ENCODE measurements at places on chromosomes 3 and 15.

DNA sequence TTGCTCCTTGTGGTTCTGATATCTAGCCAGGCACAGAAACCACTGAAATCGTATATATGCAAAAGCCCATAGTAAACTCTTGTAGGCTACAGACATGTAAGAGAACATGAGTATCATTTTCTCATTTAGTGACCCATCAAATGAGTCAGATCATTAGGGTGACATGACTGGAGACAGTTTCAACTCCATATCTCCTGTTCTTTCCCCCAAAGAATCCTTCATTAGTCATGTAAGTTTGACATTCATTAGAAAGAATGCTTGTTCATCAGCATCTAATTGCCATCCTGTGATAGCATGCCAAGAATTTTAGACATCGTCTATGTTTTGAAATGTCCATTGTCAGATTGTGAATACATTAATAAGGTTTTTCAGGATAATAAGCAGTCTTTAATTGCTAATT is 264.9 kb upstream of the TPM1 start:
- no peak for DNase-seq

GRCh38 chr3:119613201-119613600 is 15.5 kb downstream of the PLA1A start:
- no peak for DNase-seq

- DNase-seq, result no peak
Measured at GRCh38 chr15:77717333-77717990, 84.8 kb upstream of the LINGO1 start.

DNA sequence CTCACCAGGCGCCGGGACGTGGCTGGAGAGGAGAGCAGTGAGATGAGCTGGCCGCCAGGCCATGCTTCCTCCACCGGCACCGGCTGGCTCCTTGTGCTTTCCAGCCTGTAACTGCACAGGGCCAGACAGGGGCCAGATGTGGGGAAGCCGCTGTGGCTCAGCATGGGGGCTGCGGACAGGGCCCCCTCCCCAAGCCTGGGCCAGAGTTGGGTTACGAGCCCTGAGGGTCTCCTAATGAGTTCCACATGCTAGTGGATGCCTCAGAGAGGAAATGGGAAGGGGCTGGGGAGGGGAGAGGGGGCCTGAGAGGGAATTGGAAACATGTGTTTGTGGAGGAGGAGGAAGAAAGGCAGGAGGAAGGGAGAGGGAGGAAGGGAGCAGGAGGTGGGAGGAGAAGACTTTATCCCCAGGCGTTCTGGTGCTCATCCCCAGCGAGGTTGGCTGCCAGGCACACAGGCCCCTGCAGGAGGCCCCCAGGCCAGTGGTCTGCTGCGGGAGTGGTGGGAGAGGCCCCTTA is 11.7 kb upstream of the DUSP7 start:
- no peak for DNase-seq

- no peak for DNase-seq
Measured at GRCh38 chr3:112017091-112017490, 17.4 kb upstream of the TMPRSS7 start.

GRCh38 chr15:95085056-95085455 is 853.7 kb downstream of the MCTP2 start:
- DNase-seq, result no peak

GRCh38 chr3:141152801-141153678 is 78.6 kb upstream of the PXYLP1 start:
- no peak for DNase-seq

DNA sequence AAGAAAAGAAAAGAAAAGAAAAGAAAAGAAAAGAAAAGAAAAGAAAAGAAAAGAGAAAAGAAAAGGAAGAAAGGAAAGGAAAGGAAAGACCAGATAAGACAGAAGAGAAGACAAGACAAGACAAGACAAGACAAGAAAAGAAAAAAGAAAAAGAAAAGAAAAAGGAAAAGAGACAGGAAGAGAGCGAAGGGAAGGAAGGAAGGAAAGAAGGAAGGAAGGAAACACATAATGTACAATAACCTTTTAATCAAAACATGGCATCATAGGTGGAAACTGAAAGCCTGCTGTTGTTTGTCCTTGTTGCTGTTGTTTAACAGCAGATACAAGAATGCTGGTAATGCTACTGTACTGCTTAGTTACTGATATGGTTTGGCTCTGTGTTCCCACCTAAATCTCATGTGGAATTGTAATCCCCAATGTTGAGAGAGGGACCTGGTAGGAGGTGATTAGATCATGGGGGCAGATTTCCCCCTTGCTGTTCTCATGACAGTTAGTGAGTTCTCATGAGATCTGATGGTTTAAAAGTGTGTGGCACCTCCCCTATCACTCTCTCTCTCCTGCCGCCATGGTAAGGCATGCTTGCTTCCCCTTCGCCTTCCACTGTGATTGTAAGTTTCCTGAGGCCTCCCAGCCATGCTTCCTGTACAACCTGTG is 67.3 kb downstream of the MCF2L2 start:
- DNase-seq, result no peak

- DNase-seq, result no peak
Measured at GRCh38 chr3:45011756-45012508, 14.2 kb upstream of the CLEC3B start.

DNA sequence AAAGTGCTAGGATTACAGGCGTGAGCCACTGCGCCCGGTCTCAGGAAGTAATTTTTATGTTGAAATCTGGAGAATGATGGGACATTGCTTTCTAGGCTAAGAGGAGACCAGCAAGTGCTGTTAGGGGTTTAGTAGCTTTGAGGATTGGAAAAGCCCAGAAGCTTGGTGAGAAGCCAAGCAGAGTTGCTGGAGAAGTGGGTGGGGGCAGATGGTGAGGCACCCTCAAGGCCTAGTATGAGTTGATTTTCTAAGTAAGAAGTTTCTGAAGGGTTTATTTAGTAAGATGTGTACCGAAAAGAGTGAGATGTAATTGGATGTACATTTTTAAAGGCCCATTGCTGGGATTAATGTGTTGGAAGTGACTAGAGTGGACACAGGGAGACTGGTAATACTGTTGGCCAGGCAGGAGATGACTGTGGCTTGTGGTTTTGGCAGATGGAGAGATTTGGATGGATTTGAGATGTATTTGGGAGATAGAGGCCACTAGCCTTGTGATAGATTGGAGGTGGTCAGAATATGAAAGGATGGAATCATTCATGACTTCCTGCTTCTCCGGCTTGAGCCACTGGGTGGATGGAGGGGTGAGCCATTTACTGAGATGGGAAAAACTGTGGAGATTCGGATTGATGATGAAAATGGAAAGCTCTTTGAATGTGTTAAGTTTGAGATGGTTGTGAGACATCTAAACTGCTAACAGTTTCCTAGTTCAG is 2.3 kb downstream of the LRRC28 start:
- no peak for DNase-seq

DNA sequence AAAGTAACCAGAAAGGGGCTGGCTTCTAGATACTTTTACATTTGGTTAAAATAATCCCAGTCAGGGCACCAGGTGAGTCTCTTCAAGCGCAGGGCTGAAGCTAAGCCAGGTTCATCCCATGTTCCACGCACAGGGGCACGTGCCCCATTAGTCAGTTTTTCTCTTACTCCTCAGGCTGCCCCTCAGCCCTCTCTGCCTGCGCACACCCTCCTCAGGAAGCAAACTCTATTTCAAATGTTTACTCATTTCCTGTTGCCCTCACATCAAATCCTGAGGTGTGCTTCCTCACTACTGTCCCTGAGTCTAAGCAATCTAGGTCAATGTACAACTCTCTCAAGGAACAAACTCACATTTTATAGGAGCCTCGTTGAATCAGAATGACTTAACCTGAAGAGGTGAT is 48.5 kb downstream of the THBS1 start:
- DNase-seq, result peak; percentile 55

- DNase-seq, result no peak
Measured at GRCh38 chr3:134931045-134931785, 136.2 kb downstream of the EPHB1 start.

- DNase-seq, result peak; percentile 4
Measured at GRCh38 chr3:58009026-58009748, 965 bp downstream of the FLNB start.

DNA sequence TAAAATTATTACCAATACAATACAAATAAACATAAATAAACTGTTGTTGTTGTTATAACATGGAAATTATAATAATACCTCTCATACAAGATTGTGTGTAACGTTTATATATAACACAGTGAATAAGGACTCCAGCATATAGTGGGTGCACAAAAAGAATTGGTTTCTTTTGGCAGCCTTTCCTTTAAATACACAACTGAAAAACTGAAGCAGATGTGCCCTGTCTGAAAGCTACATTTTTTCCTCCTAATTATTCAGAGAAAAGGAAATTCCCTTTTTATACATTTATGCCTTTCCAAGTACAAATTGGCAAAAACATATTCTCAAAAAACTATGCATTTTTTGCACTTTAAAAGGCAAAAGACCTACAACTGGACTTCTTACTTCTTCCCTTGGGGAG is 928.9 kb upstream of the NR2F2 start:
- no peak for DNase-seq
